Testis (tissue), 5 donors: ENCODE measurements at places on chromosomes 16 and 17. TPM values are rescaled to one million over a fixed set of nuclear protein-coding genes. Genes with fewer than 3 reads are reported as not detected.

TEX19 gene
- polyA plus RNA-seq, result 31.2 TPM

DNA sequence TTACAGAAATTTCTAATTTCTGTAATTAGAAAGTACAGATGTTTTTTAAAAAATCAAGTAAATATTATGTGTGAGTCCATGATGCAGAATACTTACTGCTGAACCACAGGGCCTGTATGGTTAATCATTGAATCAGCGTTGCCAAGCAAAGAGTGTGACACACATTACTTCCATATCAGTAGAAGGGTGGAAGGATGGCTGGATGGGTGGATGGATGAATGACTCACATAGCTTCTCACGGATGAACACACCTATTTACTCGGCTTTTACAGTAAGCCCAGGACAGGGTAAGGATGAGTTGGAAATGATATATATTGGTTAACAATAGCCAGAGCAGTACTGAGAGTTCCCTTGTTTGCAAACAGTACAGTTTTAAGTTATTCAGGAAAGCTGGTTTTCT, 495.9 kb upstream of the RBFOX1 start:
- DNase-seq, result no peak

- DNase-seq, result peak; percentile 94
Measured at GRCh38 chr17:44556832-44557606, at the start of gene FZD2. Gene FZD2 (plus strand): TSS chr17:44557484. CDS start chr17:44557689, 205 bp downstream.

GRCh38 chr16:89847051-89847939, 19.0 kb downstream of the SPIRE2 start:
- no peak for DNase-seq

DNA sequence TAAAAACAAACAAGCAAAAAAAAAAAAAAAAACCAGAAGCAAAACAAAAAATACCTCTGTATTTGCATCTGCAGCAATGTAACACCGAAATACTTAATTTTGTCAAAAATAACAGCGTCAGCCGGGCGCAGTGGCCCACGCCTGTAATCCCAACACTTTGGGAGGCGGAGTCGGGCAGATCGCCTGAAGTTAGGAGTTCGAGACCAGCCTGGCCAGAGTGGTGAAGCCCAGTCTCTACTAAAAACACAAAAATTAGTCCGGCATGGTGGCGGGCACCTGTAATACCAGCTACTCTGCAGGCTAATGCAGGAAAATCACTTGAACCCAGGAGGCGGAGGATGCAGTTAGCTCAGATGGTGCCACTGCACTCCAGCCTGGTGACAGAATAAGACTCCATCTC, 683.5 kb upstream of the CA10 start:
- DNase-seq, result no peak

DNA sequence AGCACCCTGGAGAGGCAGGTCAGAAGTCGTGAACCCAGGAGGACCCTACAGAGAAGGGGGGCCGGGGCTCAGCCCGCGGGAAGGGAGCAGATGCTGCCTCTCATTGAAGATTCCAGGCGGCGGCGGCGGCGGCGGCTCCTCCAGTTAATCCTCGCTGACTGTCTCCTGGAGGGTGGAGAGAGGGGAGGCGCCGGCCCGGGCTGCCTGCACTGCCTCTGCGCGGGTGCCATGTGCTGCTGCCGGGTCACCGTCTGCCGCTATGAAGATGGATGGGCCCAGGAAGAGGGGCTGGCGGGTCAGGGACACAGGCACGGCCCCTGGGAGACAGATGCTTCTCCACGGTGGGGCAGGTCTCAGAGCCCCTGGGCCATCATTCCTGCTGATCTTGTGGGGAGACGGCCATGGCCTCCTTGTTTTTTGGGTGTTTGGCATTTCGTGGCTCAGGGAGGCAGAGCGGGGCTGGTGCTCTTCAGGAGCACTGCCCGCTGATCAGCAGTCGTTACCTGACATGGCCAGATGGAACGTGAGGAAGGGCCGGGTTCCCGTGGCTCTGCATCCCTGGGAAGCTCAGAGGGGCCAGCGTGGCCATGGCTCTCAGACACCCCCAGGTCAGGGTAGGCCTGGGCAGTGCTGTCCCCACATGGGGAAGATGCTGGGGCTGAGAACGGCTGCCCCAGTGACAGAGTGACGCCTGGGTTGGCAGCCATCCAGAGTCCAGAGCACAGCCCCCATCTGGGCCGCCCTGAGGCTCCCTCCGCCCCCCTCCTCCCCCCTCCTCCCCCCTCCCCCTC, 36.1 kb downstream of the GINS2 start:
- DNase-seq, result peak; percentile 74

GRCh38 chr16:83389751-83390150, 418.0 kb upstream of the HSBP1 start:
- DNase-seq, result no peak

- DNase-seq, result no peak
Measured at GRCh38 chr16:78237841-78238240, 138.4 kb downstream of the WWOX start.

DNA sequence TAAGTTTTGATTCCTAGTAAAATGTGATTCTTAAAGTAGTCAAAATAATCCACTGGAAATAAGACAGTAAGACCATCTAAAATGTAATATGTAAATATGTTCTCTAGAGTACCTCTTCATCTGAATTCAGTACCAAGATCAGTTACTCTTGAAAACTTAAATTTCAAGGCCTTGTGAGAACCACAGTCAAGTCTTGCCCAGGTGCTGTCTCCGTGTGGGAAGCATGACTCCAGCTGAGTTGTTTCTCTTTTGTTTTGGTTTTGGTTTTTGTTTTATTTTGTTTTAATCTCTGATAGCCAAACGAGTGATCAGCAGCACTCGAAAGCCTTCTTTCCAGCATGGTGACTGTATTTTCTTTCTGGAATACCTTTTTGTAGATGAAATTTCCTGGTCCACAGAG, 907.0 kb downstream of the KCNJ18 start:
- no peak for DNase-seq
